ENCODE measurements at places on chromosomes 12 and 14.

GRCh38 chr14:104979758-104980610 is 1.8 kb upstream of the AHNAK2 start:
- DNase-seq: no peak

GRCh38 chr14:103517721-103518421 is 4.8 kb downstream of the CKB start:
- DNase-seq: peak; percentile 23

DNA sequence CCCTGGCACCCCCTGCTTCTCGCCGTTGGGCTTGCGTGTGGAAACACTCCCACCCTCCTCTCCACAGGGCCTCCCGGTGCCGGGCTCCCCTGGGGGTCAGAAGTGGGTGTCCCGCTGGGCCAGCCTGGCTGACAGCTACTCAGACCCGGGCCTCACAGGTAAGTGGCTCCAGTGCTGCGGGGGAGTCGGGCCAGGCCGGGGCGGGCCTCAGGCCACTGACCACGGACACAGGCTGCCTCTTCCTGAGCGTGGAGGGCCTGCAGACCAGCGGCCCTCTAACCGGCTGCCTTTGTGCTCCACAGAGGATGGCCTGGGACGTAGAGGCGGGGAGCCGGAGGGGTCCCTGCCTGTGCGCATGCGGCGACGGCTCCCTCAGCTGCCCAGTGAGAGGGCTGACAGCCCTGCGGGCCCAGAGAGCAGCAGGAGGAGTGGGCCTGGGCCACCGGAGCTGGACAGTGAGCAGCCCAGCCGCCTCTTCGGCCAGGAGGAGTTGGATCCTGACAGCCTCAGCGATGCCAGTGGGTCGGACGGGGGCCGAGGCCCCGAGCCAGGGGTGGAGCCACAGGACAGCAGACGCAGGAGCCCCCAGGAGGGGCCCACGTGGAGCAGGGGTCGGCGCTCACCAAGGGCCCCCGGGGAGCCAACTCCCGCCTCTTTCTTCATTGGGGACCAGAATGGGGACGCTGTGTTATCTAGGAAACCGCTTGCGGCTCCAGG is 21.1 kb downstream of the CEP170B start:
- no peak for DNase-seq

DNA sequence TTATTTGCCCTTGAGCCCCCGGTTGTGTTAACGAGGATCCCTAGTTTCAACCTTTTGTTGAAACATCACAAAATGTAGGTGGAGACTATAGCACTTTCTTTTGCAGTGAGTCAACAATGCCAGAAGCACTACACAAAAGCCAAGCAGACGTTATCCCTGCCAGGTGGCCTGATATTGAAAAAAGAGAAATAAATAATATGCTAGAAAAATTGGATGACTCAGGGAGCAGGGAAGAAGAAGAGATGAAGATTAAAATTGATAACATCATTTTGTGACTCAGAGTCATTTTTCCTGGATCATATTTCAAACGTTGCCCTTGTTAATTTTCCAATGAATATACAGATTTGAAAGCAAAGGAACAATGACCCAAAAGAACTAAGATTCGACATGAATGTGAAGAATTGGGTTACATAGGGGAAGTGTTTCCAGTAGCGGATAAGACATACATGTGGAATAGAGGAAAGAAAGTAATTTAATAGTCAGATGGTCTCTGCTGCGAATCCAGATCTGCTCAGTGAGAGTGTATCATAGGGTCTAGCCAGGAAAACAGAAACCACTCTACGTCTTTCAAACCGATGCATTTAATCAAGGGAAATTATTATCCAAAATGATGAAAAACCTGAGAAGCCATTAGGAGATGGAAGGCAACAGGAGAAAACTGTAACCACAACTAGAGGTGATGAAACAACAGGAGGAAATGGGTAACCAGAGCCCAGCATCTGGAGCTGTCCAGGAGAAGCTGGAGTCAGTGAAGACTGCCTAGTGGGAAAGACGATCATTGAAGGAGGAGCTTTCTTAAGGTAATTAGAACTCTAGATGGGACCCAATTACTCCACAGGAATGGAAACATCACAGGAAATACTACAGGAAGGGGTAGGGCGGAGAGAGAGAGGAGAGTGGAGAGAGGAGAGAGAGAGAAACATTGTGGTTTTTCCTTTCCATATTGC is 57.9 kb downstream of the RERG start:
- no peak for DNase-seq

- no peak for DNase-seq
Observed at GRCh38 chr12:87603727-87604126, 425.5 kb downstream of the C12orf50 start.

DNA sequence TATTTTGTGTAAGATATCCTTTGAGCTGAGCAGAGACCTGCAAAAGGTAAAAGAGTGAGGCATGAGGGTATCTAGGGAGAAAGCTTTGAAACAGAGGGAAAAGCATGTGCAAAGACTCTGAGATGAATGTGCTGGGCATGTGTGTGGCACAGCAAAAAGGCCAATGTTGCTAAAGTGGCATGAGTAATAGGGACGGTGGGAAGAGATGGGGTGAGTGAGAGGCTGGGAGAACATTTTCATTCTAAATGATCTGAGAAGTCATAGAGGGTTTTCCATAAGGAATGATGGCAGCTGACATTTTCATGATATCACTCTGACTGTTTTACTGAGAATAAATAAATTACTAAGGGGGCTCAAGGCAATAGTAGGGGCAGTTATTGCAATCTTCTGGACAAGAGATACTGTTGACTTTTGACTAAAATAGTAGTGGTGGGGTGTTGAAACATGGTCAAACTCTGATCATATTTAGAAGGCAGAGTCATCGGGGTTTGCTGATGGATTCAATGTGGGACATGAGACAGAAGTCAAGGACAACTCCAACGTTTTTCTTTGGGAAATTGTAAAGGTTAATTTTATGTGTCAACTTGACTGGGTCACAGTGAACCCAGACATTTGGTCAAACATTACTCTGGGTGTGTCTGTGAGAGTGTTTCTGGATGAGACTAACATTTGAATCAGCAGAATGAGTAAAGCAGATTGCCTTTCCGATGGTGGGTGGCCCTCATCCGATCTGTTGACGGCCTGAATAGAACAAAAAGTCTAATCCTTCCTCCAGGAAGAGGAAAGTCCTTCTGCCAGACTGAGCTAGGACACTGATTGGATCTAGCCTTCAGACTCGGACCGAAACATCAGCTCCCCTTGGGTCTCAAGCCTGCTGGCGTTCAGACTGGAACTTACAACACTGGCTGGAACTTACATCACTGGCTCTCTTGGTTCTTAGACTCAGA is 193.9 kb upstream of the PLXNC1 start:
- DNase-seq: no peak

DNA sequence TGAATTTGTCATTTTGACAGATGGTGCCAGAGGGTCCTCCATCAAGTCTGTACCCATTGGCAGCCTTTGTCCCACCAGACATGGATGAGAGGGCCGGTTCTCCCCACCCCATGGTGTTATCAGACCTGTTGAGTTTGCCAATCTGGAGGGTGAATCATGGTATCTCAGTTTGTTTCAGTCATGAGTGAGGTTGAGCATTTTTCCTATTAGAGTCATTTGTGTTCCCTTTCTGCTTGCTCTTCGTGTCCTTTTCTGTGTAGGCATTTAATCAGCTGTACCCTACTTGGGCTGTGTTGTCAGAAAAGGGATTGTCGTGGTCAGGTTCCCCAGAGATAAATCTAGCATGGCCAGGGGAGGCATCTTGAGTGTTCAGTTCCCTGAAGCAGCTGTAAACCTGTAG is 30.5 kb downstream of the SLC24A4 start:
- no peak for DNase-seq

- DNase-seq: no peak
Observed at GRCh38 chr14:96352708-96353107, 10.4 kb downstream of the ATG2B start.

DNA sequence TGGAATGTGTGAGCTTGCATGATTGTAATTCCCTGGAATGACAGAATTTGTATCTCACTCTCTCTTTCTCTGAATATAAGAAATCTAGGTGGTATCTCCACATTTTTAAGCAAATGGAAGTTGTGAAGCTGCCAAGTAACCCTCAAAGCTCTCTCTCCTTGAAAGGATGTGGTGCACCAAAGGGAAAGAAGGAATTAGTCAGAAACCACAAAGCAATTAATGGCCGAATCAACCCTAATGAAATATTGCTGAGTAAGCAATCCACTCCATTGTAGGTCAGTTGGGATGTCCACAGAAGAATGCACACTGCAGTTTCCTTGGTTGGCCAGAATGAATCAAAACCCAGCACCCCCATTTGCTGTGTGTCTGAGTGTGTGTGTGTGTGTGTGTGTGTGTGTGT is 153.5 kb downstream of the KCNA5 start:
- DNase-seq: no peak

- DNase-seq: no peak
Observed at GRCh38 chr12:128021561-128021960, 245.4 kb upstream of the TMEM132C start.

DNA sequence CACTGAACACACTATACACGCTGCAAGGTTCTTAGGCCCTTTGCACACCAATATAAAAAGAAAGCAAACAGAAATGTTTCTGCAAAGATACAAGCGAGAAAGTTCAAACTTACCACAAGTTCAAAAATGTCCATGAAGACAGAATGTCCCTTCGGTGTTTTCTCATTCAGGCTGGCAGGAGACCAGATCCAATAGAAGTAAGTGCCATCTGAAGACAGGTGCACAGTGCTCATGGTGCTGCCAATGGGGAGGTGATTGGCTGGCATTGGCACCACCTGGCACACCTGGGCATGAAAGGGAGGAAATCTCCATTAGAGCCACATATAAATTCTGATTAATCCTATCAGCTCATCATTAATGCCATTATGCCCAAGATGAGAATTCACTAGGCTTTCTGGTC is 76.3 kb downstream of the HECTD4 start:
- DNase-seq: no peak

DNA sequence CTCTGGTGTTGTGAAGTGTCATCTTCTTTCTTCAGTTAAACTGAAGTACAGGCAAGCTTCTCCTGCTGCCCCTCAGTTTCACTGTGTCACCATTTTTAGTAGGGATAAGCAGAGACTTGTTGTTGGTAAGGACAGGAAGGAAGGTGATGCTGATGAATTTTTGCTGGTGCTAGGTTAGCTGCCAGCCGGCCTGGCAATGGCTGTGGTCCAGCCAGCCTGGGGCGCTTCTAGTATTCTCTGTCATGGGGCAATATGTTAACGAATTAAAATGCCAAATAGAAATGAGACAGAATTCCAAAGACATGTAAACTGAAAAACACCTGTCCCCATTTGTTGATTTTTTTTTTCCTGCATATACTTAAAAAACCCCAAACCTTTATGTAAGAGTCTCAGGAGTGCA is 602.9 kb downstream of the DIO2 start:
- no peak for DNase-seq
